ENCODE measurements at places on chromosomes 2 and 18. TPM values are rescaled to one million over a fixed set of nuclear protein-coding genes. Genes with fewer than 3 reads are reported as not detected.

GRCh38 chr2:84386336-84387040 is 72.6 kb downstream of the SUCLG1 start:
- DNase-seq, result no peak

DNA sequence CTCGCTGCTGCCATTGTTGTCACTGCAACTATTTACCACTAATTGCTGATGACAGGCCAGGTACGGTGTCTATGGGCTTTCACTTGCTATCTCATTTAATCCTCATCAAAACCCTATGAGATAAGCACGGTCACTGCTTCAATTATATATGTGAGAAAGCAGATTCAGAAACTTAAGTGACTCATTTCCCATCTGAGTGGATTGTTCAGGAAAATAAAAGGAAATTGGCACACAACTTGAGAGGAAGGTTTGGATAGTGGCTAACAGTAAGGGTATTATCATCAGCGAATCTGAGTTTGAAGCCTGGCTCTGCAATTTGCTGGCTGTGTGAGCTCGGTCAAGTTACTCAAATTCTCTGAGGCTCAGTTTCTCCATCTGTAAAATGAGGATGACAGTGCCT is 196.0 kb downstream of the KCNS3 start:
- peak; percentile 5 for DNase-seq

- DNase-seq, result peak; percentile 36
Observed at GRCh38 chr18:27707201-27707600, 469.7 kb downstream of the CDH2 start.

- DNase-seq, result no peak
Observed at GRCh38 chr2:131039535-131039907, 53.7 kb downstream of the FAM168B start.

DNA sequence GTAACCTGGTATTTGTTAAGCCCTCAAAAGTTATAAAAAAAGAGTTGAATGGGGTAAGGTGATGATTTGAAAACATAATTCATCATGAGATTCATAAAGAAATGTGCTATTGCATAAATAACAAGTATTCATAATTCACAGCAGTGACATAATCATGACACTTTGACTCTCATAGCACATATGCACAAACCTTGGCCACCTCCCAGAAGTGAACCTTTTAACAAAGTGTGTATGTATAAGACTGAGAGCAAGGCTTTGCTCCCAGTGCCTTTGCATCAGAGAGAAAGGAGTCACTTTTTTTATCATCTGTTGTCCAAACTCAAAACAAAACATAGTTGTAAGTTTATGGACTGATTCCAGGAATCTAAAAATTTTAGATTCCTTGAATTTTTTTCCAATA is 15.0 kb upstream of the HTR2B start:
- DNase-seq, result no peak

- peak; percentile 68 for DNase-seq
Observed at GRCh38 chr18:524466-524865, 24.0 kb upstream of the COLEC12 start.

The RSAD2 gene
- 1.3 TPM for total RNA-seq

The NEU2 gene
- total RNA-seq, result not detected

Measured in fibroblast of villous mesenchyme (primary cell).